ENCODE measurements at places on chromosomes 1 and 21. TPM values are rescaled to one million over a fixed set of nuclear protein-coding genes. Genes with fewer than 3 reads are reported as not detected.

Gene FCER1G
- total RNA-seq: 346 TPM

Gene TBX19
- total RNA-seq: 1.4 TPM

DNA sequence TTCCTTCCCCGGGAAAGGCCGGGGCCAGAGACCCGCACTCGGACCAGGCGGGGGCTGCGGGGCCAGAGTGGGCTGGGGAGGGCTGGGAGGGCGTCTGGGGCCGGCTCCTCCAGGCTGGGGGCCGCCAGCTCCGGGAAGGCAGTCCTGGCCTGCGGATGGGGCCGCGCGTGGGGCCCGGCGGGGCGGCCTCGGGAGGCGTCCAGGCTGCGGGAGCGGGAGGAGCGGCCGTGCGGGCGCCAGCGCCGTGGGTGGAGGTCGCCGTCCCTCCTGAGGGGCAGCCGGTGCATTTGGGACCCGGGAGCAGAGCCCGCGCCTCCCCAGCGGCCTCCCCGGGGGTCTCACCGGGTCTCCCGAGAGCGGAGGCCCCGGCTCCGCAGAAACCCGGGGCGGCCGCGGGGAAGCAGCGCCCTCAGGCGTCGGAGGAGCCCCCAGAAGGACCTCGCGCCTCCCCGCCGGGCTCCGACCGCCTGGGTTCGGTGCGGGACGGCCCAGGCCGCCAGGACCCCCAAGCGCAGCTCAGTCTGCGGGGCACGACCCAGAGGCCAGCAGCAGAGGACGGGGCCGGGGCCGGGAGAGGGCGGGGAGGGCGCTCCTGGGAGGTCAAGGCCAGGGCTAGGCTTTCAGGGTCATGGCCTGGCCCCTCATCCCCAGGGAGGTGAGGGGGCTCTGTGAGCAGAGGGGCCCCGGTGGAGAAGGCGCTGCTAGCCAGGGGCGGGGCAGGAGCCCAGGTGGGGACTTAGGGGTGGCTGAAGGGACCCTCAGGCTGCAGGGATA is 7.2 kb upstream of the SLX9 start:
- no peak for DNase-seq

- DNase-seq: no peak
These were observed 22.3 kb upstream of the PEX19 start for GRCh38 chr1:160307118-160307791.

GRCh38 chr21:34531399-34531798 is 19.4 kb upstream of the KCNE1 start:
- DNase-seq: no peak

- DNase-seq: no peak
These were observed 19.4 kb downstream of the NTPCR start for GRCh38 chr1:232969799-232970198.

Gene TRABD2B
- 0.82 TPM for total RNA-seq

Gene SH3BGR
- total RNA-seq: 3.5 TPM

DNA sequence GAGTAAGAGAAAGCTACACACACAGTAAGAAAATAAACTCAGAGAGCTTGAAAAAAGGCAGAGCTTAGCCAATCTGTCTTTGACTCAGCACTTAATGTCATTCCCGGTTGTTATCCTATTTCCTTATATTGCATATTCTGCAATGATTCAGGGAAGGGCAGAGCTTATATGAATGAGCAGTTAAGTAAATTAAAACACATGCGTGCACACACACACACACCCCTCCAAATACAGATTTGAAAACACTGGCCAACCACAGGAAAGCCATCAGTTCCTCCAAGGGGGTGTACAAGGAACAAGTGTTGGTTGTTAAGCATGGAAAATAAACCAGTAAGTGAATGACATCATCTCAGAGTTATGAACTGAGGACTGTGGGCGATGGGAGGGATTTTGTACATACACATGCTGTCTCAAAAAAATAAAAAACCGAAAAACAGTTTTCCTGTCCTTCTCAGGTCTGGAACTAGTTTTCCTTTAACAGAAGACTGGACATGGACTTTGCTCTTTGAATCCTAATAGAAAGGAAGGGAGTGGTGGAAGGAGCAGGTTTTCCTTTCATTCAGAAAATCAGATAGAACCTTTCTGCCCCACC is 1.0 kb downstream of the IQGAP3 start:
- DNase-seq: no peak

DNA sequence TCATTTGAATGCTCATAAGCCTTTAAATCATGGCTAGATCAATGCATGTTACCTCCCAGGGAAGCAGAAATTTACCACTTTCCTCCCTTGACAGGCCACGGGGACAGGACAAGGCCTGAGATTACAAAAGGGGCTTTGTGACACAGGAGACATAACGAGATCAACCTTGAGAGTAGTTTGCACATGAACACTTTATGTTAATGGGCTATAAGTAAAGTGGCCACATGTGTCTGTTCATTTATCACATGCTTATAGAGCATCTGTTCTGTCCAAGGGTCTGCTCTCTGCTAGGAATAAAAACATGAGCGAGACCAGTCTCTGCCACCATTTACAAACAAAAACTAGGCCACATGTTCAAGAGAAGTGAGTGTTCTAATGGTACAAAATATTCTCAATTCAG is 144.1 kb upstream of the C8B start:
- DNase-seq: no peak

- no peak for DNase-seq
These were observed 621.0 kb downstream of the ADGRL2 start for GRCh38 chr1:82421782-82422181.

- no peak for DNase-seq
These were observed 280.0 kb downstream of the NFIA start for GRCh38 chr1:61362351-61362750.

DNA sequence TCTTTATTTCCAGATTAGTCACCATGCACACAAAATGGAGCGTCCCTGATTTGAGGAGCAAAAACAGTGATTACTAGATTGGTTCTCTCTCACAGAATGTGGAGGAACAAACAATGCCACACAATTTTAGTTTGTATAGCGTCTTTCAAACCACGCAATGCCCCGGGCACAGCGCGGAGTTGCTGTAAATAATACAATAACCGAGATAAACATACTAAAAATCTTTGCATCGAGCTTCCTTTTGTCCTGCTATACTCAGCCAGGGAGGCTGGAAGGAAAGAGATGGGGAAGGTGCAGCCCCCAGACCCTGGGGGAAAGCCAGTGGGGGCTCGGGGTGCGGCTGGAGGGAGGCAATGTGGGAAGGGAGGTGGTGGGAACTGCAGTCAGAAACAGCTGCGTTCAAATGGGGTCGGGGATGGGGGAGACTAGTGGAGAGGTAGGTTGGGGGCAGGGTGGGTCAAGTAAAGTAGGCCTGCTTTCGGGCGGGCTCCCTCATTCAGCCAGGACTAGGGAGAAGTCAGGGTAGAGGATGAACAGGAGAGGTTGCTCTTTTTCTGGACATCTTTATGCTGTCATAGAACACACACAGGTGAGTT is 366.3 kb downstream of the RPS6KC1 start:
- no peak for DNase-seq

DNA sequence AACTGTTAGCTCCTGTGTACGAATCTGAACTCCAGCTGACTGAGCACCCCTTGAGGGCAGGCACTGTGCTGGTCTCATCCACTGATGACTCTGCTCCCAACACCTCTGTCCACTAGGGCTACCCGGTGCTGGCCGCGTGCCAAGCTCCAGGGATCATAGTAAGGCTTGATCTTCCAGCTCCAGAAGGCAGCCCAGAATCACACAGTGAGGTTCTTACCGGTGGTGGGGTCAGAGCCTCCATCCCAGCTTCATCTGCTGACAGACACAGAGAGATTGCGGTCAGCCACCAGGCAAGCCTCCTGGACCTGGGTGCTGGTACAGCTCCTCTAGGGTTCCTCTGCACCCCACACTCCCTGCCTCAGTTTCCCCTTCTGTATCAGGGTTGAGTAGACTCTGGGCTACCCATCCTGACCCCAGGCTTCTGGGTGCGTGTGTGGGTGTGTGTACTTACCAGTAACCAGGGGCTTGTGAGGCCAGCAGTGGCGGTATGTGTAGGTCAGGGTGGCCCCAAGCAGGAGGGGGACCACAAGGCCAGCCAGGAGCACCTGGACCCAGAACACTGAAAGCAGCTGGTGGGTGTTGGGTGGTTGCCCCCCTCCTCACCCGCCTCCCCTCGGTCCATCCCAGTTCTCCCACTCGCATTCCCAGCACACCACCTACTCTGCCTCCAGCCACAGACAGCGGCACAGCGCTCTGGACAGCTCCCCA is 3.4 kb downstream of the TNFRSF25 start:
- no peak for DNase-seq

Gene CFAP107
- not detected for total RNA-seq

DNA sequence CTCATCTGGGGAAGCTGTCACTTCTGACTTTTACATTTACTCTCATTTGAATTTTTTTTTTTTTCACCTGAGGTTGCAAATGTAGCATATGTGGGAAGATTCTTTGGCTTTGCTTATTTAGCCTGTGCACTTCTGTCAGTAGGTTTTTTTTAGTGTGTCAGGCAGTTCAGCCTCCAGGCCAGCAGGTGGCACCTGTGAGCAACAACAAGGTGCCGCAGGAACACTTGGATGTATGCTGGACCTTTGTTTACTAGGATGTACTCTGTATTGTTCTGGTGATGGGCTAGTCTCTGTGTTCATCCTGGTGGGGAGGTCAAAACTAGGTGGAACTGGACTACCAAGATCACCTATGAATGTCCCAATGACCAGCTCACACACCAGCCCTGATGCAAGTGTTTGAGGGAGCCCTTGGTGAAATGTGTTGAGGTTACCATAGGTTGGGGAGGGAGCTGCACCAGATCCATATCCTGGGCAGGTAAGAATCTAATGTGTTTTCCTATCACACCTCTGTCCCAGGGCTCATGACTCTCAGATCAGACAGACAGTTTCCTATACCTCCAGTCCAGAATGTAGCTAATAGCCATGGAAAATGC is 618.2 kb downstream of the BRINP3 start:
- no peak for DNase-seq

Data from omental fat pad (tissue), 4 donors.